ENCODE measurements at places on chromosomes 3 and 15.

DNA sequence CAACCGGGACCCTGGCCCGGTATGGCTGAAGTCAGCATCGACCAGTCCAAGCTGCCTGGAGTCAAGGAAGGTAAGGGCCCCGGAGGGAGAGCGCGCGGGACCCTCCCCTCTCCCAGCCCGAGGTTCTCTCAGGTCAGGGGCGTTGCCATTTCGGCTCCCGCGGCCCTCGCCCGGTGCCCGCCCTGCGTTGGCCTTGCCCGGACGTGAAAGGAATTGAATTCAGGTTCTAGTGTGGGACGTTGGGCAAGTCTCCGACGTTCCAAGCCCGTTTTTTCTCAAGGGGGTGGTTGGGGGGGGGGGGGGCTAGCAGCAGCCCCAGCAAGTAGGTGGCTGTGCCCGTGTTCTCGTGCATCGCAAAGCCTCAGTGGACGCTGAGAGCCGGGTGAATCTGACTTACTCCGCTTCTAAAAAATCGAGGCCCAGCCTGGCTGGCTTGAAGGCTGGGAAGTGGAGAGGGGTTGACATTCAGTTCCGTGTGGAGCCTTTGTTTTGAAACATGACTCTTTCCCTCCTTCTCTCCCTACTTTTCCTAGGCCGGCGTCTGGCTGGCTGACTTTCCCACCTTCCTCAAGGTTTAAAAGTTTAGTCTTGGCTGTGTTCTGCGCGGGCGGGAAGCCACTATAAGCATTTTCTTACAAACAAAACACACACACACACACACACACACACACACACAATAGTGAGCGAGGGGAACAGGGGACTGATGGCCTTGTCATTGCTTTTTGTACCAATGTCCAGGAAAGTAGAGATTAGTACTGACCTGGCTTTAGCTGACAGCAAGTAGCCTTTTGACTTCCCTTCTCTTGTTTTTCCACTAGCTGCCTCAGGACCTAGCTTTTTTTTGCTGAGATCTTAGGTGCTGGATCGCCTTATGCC, at the start of gene UTS2B:
UTS2B (minus strand) TSS at position 873 of the 876 bp plus-strand sequence. CDS start 48,337 bp downstream, outside the sequence.
- DNase-seq = peak; percentile 57

DNA sequence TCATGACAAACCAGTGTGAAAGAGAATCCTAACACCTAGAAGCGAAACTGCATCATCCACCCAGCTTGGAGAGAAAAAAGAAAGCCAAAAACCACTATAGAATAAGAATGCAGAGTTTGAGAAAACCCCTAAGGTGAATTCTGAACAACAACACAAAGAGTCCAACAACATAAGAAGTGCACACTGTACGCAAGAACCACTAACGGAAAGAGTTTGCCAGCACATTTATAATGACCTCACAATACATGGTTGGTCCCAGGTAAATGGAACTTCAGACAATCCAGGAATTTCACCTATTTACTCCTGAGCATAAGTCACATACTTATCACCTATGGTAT, 128.3 kb upstream of the BHLHE40 start:
- no peak for DNase-seq

GRCh38 chr3:140850210-140850955, 91.3 kb upstream of the SLC25A36 start:
- no peak for DNase-seq

DNA sequence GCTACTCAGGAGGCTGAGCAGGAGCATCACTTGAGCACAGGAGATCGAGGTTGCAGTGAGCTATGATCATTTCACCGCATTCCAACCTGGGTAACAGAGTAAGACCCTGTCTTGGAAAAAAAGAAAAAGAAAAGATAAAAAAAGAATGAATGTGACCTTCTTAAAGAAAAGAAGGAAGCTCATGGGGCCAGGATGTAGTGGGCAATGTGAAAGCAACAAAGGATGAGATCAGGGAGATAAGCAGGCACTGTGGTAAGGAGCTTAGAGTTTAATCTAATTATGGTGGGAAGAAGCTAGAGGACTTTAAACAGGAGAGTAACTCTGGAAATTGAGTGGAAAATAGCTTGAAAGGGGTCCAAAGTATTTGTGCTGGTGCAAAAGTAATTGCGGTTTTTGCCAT, 231.6 kb upstream of the UBE2E2 start:
- DNase-seq = no peak

DNA sequence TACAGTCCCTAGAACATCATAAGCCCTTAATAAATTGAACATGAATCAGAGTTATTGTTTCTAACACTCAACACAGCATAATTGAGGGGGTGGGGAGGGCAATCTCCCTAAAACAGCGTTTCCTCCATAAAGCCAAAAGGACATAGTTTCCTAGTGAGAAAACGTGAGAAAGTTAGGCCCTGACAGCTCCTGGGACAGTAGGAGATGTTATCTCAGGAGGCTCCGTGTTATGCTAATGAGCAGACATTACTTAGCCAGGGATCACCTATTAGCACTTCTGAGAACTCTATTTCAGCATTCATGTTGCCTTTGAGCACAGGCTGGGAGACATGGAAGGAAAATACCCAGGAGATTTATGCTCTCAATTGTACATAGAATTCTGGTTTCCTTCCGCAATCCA, 229.1 kb upstream of the ADAMTS9 start:
- no peak for DNase-seq

- peak; percentile 62 for DNase-seq
These were observed 156.2 kb downstream of the NLGN1 start for GRCh38 chr3:173553635-173554280.

DNA sequence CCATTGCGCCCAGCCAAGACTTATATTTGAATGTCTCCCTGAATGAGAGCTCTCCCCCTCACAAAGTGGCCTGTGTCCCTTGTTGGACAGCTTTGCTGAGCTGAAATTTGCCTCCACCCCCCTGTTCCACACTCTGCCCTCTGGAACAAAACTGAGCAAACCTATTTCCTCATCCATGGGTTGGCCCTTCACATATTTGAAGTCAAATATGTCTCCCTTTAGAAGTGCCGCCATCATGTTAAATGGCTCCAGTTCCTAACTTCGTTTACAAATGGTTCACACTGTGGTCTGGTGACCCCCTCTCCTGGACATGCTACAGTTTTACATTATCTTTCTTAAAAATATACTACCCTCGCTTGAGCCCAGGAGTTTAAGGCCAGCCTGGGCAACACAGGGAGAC, 4.6 kb downstream of the PLIN1 start:
- DNase-seq = no peak

GRCh38 chr15:69304182-69304545, 5.5 kb downstream of the PAQR5 start:
- peak; percentile 96 for DNase-seq

GRCh38 chr15:66617137-66618090, 51.6 kb upstream of the LCTL start:
- peak; percentile 59 for DNase-seq

GRCh38 chr3:72165317-72165716, 380.4 kb upstream of the PROK2 start:
- peak; percentile 54 for DNase-seq

DNA sequence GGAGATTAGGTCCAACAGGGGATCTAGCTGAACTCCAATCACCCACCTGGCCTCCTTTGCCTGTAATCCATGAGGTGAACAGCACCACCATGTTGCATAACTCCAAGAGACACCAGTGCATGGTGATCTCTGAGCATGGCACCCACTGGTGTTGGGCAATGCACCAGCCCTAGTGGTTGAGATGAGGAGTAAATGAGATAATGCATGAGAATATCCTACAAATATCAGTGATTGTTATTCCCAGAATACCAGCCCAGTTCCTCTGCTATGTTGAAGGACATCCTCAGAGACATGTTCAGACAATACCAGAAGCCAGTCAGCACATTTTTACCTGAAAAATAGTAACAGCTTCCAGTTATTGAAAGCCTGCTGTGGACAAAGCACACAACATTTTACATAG, 14.7 kb downstream of the GALNT15 start:
- no peak for DNase-seq

DNA sequence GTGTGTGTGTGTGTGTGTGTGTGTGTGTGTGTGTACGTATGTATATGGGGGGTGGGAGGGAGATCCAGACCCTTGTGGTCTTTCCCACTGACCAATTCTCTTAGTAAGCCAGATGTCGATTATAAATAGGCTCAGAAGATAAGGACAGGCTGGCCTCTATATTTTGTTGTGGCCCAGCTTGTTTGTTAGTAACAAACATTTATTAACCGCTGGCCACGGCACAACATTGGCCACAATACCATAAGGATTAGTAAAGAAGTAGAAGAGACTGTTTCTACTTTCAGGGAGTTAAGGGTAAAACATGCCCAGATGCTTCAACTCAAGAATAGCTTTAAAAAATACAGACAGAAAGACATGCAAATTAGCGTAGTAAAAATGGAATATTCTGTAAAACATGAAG, 58.1 kb downstream of the ABHD2 start:
- no peak for DNase-seq

- no peak for DNase-seq
These were observed 3.7 kb downstream of the PDIA5 start for GRCh38 chr3:123070510-123070909.

DNA sequence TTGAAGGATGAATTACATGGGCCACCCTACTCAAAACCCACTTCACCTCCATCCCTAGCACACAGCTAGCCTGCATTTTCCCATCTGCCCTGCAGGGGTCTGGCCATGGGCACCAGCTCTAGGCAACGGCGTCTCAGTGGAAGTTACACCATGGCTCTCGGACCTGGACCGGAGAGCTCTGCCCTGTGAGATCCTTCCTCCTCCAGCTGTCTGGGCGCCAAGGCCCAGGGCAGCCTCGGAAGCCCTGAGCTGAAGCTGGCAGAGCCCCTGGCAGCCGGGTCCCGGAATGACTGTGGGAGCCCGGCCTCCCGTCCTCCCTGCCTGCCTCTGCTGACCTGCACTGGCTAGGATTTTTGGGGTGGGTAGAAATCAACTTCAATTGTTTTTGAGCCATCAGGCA, 98.9 kb downstream of the CHSY1 start:
- no peak for DNase-seq

- DNase-seq = no peak
These were observed 101.1 kb downstream of the ADCY5 start for GRCh38 chr3:123347691-123348264.
